Islet precursor cell (in vitro differentiated cells): ENCODE measurements at places on chromosomes 2 and 18.
A peak's percentile ranks its signal among the peaks of the same experiment; 100 is the strongest.

DNA sequence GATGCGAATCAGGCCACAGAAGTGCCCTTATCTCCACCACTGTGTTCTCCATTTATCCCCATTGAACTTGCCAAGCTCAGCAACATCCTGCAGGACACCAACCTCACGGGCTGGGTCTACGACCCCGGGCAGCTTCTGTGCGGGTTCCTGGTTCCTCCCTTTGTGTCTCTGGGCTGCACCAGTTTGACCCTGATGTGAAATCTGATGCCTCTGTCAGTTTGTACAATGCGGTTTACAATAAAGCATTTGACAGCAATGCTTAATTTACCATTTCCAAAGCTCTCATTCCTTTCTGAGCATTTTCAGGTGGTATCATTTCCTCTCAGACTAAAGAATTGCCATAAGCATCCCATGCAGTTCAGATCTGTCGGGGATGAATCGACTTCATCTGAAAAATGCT is 3.3 kb upstream of the TMEM18 start:
- DNase-seq = no peak

DNA sequence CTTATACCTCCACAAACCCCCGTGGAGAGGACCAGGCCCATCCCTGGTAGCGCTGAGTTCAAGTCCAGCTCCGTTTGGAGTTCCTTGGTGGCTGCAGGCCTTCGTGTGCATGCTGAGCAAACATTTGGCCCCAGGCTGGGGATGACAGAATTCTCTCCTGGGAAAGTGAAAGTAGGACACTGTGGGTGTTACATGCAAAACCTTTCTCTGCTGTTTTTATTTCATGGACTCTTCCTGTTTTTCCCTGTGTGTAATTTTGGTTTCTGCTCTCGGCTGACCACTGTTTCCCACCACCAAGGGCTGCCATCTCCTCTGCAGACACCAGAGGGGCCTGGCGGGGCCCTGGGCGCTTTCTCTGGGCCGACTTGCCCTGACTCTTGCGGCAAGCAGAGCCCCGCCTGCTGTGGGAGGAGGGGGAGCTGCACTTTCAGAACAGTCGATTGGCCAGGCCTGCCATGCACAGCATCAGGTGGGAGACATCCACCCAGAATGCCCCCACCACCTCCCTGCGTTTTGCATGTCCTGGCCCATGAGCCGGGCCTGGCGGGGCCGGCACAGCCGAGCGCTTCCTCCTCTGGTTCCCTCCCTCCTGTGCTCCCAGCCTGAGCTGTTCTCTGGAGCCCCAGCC is 102.4 kb downstream of the CABLES1 start:
- DNase-seq = peak; percentile 82

DNA sequence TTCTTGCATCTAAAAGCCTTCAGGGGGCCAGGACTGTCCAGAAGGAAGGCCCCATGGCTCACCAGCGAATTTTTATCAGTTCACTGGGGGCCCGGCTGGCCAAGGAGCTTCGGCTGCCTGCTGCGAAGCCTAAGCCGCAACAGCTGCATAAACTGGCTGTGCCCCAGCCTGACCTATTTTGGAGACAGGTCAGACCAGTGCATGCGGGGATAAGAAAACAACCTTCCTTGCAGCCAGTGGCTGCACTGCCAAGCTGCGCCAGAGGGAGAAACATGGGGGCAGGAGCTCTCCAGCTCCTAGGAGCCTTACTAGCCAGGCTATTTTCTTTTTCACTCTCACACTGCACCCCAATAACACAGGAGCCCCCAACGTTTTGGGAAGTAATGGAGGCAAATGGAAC is 15.2 kb downstream of the PAX3 start:
- DNase-seq = peak; percentile 75

DNA sequence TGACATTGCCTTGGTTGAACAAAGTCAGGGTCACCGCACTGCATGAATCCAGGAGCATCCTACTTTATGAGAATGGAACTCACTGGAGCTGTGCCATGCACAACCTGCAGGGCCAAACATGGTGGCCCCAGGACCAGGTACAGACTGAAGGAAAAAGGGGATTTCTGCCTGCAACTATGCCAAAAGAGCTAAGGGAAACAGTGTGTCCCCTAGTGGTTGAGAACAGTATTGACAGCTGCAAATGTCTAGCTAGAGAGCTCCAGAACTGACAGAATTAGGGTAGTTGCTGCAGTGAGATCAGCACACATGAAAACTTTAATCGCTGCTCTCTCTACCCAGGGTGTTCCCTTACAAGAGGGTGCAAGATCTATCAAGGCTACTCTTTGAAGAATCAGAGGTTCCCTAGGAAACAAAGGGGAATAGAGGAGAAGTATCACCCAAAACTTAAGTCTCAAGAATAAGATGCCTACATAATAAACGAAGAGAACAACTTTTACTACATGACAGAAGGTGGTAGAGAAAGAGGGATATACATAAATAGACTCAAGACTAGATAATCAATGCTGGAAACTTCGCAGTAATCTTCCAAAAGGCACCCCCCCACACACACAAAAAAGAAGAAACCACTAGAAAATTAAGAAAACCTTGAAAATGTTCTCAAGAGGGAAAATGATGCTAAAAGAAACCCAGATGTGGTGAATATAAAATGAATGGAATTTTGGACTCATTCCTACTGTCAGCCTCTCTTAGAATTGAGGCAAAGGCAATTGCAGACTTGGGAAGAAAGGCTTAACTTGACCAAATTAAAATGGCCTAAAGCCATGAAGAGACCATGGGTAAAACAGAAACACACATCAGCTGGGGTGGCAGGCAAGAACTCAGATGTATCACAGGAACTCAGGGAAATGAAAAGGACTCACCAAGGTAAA is 43.6 kb upstream of the IHH start:
- peak; percentile 59 for DNase-seq

DNA sequence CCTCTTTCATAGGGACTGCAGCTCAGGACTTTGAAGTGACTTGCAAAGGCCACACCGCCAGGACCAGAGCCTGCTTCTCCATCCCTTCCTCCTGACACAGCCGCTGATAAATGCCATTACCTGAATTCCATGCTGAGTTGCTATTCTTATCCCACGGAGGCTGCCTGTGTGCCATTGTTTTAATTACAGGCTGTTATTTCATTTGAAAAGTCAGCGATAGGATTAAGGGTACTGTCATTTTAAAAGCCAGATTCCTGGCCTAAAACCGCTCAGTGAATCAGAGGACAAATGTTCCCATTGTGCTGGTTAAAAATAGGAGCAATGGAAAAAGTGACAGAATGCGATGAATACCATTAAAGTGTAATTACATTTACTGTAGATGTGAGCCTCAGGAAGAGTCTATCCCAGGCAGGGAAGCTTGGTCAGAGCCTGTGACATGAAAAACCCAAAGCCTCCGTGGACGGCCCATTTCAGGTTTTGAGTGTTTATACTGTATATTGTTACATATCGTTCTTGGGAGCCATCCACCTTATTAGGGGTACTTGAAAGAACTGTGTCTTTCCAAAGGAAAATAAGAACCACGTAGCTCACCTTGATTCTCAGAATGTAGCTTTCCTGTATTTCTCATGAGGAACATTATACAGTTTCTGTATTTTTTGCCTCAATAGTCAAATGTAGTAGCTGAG is 41.3 kb downstream of the PDCL3 start:
- DNase-seq = peak; percentile 74

GRCh38 chr2:205984381-205984780 is 101.6 kb downstream of the INO80D start:
- no peak for DNase-seq

GRCh38 chr2:64063924-64064331 is 44.7 kb upstream of the VPS54 start:
- peak; percentile 72 for DNase-seq

GRCh38 chr2:230863442-230864121 is 1.2 kb upstream of the ITM2C start:
- DNase-seq = no peak

GRCh38 chr2:129930451-129930850 is 49.0 kb upstream of the RAB6C start:
- no peak for DNase-seq

DNA sequence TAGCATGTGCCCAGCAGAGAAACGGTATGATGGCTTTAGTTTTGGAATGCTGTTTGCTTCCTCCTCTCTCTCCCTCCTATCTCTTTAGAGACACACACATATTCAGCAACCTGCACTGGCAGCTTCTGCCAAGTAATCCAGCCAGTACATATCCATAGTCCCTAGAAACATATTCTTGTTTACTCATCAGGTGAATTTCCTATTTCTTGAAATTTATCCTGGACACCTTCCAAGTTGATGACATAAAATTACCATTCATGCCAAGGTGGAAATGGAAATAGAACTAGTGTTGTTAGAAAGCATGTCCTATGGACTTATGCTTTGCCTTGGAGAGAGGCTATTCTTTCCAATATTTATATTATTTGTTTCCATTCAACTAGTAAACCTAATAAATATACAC is 50.9 kb upstream of the RGPD4 start:
- no peak for DNase-seq

- peak; percentile 79 for DNase-seq
Measured at GRCh38 chr18:24734058-24734457, 273.6 kb downstream of the HRH4 start.

DNA sequence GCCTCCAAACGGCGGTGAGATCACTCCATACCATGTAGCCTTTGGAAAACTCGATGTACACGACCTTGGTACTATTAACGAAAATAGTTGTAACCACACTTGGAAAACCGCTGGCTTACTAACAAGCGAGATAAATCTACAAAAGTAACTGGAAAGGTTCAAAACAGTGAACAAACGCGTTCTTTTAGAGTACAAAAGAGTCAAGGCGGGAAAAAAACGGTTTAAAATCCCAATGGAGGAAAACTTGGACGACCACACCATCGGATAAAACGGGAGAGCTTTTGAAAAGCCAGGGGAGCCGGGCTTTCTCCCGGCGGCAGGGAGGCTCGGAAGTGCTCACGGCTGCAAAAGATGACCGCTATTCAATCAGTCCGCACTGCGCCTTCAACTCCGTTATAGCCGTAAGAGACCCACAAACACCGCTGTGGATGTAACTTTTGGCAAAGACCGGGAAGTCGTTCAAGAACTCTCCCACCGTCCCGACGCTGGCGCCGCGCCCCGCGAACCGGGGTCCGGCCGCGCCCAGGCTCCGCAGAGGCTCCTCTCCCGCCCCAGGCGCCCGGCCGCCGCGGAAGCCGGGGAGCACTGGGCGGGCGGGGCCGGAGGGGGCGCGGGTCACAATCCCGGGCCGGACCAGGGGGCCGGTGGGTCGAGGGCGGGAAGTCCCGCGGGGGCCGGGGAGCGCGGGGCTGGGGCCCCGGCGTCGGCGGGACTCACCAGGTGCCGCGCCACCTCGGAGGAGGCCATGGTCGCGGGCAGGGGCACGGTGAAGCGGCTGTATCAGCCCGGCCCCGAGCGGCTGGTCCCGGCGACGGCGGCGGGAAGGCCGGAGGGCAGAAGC is 465 bp downstream of the SEPTIN10 start:
- peak; percentile 68 for DNase-seq

- DNase-seq = no peak
Measured at GRCh38 chr2:98484121-98484557, 39.5 kb downstream of the INPP4A start.

DNA sequence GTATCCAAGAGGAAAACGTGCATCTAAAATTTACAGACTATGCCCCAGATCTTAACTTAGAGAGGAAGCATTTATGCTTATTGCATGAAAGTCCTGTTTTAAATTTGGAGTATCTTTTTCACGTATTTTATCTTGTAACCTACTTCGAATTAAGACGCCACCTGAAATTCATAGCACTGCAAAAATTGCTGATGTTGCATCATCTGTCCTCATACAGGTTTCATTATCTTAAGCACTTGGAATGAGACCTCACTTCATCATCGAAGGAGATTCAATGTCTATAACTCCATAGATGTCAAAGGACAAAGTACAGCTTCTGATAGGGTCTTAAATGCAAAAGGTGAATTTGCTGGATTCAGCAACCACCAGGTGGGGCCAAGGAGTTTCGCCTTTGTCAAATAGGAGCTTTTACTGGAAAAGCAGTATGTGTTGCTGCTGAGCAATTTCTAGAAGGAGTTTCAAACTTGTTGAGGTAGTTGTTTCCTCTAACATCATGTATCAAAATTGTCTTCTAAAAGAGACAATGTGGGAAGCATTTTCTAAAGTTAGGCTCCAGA is 106.4 kb upstream of the CCDC85A start:
- DNase-seq = peak; percentile 66

DNA sequence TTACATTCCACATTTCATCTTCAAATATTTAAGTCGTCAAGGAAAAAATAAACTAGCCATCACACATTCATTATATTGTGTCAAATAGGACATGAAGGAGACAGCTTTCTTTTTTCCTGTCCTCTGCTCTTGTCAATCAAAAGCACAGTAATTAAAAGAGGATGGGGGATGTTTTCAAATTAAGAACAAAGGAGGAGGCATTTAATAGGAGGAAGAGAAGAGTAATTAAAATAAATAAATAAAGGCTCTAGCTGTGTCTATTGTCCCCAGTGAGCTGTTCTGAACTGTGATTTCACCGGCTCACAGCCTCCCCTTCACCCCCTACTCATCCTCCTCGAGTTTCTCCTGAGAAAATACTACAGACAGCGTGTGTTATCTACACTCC is 1377.1 kb upstream of the PIK3C3 start:
- no peak for DNase-seq

GRCh38 chr2:58739033-58739432 is 497.9 kb upstream of the FANCL start:
- no peak for DNase-seq

DNA sequence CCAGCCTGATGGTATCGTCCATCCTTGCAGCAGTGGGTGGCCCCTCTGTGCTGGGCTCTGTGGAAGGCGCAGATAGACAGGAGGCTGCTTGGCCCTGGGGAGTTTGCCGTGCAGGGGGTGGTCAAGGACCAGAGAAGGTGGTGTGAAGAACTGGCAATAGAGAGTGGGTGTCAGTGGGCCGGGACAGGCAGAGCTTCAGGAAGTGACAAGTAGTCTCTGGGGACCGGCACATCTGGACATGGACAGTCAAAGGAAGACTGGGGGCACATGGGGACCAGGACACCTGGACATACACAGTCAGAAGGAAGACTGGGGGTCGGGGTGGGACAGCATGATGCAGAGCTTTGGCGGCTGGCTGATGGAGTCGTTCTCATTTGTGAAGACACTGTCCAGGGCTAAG is 335.9 kb downstream of the AGAP1 start:
- DNase-seq = peak; percentile 25

DNA sequence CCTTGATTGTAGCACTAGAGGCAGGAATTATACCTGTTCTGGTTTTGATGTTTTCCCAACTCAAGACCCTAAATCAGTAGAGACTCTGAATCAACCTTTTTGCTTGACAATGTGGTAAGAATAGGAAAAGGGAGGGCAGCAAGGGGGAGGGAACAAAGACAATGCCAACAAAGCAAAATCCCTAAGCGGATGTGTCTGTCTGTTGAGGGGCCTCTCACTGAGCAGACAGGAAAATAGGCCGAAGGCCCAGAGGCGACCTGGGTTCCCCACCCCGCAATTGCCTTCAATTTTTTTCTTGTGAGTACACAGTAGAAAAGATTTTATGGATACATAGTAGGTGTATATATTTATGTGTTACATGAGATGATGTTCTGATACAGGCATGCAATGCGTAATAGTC is 75.6 kb downstream of the MAP4K4 start:
- DNase-seq = no peak

DNA sequence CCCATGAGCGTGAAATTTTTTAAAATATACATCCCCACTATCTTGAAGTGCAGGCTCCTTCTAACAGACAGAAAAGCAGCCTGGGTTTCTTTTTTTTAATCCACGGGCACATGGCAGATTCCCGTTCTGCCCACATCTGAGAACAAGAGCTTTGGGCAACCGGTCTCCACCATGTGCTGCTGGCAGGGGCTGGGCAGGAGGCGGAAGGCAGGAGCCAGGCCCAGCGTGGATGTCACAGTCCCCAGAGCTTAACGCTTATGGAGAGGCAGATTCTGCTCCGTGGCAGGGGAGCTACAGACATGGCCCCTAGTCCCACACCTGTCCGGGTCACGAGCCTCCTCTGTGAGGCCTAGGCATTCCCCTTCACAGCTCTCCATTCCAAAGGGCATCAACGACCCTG is 503.0 kb upstream of the MYT1L start:
- peak; percentile 35 for DNase-seq
